Suppressor macrophage treated with lipopolysaccharide for 1 hour (primary cell): ENCODE measurements at places on chromosomes 13 and 19.

DNA sequence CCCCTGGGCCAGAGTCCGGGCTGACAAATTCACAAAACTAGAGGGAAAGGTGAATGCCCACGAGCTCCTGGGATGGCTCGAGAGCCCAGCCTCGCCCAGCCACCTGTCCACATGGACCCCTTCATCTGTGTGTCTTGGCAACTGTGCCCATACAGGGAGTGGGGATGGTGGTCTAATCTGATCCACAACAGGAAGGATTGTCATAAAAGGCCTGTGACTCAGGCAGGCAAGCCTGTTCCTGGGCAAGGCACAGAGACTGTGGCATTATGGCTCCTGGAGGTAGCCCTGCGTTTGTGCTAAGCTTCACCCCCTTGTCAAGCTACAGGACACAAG, 20.0 kb downstream of the CAPS start:
- DNase-seq = no peak

DNA sequence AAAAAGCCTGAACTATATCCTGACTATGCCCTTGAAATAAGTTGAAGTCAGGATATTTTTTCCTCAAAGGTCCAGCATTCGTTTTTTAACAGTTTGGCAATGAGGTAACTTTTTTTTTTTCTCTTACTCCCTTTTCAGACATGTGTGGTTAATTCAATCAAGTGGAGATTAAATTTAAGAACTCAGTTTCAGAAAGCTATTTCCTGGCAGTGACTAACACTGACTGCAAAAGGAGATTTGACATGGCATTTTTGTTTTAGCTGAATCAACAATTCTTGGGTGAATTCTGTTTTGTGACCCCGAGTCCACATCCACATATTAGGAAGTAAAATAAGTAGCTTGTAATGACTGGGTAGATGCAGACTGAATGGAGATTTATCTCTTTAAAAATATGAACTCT, 716.4 kb downstream of the PCDH9 start:
- peak; percentile 40 for DNase-seq

- no peak for DNase-seq
Observed at GRCh38 chr19:46903458-46903857, 42.7 kb downstream of the ARHGAP35 start.

- no peak for DNase-seq
Observed at GRCh38 chr13:40442231-40442630, 224.2 kb downstream of the FOXO1 start.

DNA sequence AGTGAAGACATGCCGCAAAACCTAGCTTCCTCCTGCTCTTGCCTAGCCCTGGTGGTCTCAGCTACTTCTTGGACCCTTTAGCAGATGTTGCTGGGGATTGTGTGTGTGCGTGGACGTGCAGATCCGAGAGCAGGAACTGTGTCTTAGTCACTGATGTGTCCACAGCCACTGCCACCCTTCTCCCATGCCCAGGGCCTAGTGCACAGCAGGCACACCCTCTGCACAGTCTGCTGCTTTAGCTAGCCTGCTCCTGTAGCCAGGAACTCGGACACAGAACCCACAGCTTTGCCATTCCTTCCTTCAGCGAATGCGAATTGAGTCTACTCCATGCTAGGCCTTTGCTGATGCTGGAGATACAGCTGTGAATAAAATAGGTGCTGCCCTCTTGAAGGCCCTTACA, 2.3 kb downstream of the CLPTM1 start:
- no peak for DNase-seq

- DNase-seq = no peak
Observed at GRCh38 chr13:29465741-29466293, 129.7 kb downstream of the SLC7A1 start.

GRCh38 chr13:104408733-104409132, 1342.5 kb upstream of the SLC10A2 start:
- DNase-seq = no peak

DNA sequence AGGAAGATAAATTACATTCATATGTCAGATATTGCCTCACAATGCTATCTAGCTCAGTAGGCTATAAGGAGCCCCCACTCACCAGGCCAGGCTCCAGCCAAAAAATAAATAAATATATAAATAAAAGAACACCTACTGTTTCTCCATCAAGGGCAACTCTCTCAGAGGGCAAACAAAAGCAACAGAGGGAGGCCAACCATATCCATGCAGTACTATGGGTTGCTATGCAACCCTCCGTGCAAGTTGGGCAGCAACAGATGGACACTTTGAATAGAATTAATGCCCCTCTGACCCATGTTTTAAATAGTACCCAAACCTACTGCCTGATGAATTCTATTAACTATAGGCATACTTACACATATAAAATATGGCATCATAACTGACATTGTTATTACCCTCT, 279.8 kb upstream of the EDNRB start:
- DNase-seq = no peak

- no peak for DNase-seq
Observed at GRCh38 chr19:45663800-45664199, 4.2 kb upstream of the GIPR start.

DNA sequence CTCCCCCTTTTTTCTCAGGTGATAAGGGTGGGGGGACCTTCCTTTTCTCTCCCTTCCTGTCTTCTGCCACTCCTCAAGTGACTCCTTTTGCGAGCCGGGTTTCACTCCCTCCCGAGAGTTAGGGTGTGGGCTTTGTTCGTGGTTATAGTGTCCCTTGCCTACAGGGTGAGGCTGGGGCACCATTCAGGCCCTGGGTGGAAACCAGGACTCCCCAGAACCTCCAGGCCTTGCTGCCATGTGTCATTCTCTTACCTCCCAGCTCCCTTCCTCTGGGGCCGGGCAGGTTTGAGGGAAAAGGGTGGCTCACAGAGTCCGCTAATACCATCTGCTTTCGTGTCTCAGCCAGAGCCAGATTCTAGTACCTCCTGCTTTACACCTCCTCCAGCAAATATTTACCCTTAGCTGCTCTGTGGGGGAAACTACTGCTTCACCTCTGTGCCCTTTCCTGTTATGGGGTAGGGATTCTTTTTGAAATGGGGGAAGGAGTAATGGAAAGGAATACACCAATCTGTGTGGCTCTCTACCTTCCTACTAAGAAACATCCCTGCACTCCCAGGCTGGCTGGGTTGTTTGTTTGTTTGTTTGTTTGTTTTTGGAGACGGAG, 2.8 kb downstream of the ACTN4 start:
- no peak for DNase-seq

DNA sequence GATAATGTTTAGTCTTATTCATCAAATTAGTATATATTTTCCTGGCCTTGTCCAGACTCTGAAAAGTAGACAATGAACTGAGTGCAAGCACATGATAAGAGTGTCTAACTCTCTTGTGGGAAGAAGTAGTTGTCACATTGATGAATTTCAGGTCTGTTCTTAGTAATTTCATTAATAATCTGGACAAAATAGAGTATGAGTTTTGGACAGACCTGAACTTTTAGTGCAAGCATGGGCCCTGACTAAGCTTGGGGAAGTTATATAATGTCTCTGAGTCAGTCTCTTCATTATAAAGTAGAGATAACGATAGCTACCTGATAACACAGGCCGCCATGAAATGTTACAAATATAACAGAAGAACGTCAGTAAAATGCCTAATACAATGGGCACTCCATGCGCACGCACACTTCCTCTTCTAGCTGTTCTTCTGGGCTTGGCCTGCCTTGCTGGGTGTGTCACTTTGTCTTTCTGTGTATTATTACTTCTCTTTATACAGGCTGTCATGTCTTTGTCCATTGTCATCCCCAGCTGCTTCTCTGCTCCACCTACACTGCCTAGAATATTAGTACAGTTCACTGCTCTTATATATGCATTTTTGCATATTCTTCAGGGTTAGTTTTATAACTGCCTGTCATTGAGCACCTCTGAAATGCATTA, 129.1 kb upstream of the HTR2A start:
- DNase-seq = peak; percentile 38

DNA sequence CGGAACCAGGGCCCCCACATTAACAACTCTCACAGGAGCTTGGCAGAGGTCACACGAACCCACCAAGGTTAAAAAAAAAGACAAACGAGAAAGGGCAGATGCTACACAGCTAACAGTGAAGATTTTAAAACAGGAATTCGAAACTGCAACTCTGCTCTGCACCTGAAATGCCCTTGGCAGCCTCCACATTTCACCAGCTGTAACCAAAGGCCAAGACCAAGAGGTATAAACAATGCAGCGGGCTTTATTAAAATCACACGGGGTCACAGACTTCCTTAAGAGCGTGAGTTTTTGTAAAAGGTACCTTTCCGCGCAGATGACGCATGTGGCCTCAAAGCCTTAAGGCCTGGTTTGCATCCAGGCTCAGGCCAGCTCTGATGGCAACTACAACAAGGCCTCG, 88.2 kb downstream of the STK24 start:
- no peak for DNase-seq

- DNase-seq = no peak
Observed at GRCh38 chr13:37270226-37271001, 164.9 kb upstream of the CSNK1A1L start.

DNA sequence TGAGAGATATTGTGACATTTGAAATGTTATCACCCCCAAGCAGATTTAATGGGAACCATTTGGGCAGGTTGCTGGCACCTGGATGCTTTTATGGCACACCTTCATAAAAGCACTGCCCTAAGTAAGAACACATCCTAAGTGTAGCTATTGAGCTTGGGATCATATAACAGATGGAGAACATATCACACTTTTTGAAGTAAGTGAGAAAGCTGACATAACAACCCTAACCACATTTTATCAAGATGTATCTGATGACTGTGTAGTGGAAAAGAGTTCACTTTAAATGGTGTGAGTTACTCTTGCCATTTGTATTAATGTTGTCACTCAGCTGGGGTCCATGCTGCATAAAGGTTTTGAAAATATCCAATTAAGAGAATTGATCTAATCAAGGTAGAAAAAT, 287.9 kb downstream of the DCLK1 start:
- no peak for DNase-seq

- DNase-seq = no peak
Observed at GRCh38 chr19:49132974-49133609, 13.7 kb downstream of the PPFIA3 start.

GRCh38 chr13:96646515-96647211, 347.6 kb downstream of the OXGR1 start:
- DNase-seq = no peak

DNA sequence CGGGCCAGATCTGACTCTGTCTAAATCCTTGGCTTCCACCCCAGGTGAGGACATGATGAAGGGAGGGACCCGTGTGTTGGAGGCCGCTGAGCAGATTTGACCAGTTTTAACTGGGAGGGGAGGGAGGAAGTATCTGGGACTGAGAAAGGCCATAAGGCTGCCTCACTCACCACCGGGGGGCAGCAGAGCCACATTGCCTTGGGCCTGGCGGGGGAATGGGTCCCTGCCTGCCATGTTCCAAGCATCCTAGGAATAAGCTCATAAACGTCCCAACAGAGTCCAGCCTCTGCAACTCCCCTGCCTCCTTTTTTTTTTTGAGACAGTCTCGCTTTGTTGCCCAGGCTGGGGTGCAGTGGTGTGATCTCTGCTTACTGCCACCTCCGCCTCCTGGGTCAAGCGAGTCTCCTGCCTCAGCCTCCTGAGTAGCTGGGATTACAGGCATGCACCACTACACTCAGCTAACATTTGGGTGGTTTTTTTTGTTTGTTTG, 15.5 kb downstream of the MAST3 start:
- peak; percentile 88 for DNase-seq

- no peak for DNase-seq
Observed at GRCh38 chr13:111460548-111461444, 140.4 kb downstream of the TEX29 start.

- DNase-seq = no peak
Observed at GRCh38 chr13:50310734-50311133, 295.5 kb downstream of the KCNRG start.

- DNase-seq = peak; percentile 51
Observed at GRCh38 chr19:5903056-5903623, 450 bp downstream of the NDUFA11 start.

DNA sequence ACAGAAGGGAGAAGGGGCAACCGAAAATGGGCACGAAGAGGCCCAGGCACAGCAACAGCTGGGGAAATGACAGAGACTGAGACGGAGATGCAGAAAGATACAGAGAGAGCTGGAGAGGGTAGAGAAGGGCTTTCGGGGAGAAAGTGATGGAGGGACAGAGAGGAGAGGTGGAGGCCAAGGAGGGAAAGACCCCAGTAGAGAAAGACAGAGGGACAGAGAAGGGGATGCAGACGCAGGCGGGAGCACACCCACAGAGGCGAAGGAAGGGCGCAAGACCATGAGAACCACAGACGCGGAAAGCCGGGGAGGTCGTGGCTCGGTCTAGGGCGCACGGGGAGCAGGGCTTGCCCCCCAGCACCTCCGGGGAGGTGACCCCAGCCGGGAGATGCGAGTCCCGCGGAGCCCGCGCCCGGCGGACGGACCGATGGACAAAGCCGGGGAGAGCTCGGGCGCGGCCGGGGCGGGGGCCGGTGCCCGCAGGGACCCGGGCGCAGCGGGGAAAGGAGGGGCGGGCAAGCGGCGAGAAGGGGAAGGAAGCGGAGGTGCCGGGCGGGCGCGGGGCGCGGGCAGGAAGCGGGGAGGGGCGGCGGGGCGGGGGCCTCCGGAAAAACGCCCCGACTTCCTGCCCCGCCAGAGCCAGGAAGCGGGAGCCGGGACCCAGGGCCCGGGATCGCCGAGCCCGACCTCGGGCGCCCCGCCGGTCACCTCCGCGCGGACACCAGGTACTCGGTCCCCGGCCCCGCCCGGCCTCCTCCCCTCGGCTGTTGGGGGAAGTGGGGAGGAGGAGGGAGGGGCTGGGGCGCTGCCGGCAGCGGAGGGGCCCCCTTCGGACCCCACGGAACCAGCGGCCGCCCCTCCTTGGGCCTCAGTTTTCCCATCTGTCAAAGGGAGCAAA, at the start of gene ARHGEF1:
ARHGEF1 (plus strand) TSS at position 617 of the 895 bp plus-strand sequence. CDS start 4,899 bp downstream, outside the sequence.
- DNase-seq = peak; percentile 76

DNA sequence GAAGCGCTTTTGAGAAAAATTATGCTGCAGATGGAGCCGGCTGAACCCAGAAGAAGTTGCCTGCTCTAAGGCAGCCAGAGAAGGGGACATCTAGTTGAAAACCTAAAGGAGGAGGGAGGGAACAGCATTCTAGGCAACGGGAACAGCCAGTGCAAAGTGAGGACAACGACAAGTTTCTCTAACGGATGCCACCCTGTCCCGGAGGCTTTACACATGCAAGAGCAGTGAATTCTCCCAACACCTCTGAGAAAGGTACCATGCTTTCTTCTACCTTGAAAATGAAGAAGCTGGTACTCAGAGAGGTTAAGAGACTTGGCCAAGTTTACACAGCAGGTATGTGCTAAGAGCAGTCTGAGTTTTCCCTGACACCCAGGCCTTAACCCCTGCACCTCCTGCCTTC, 5.9 kb downstream of the IFNL3 start:
- DNase-seq = no peak

DNA sequence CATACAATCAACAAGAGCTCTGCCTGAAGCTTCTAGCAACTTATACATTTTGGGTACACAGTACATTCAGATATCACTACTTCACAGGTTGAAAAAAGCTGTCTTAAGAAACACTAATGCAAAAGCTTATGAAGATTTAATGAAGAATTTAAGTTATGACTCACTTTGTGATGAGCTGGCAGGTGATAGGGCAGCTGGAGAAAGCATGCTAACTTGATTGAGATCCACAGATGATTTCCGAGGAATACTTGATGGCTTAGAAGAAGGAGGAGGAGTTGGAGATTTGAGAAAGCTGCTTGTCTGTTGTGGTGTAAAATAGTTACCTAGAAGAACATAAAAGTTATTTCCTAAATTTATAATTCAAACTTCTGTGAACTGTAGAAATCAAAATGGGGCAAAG, 23.3 kb downstream of the EXOSC8 start:
- DNase-seq = no peak
